Endothelial cell of umbilical vein (primary cell): ENCODE measurements at places on chromosomes 4 and X.

GRCh38 chr4:116321471-116321870 lies 763.9 kb downstream of the TRAM1L1 start:
- DNase-seq = no peak

DNA sequence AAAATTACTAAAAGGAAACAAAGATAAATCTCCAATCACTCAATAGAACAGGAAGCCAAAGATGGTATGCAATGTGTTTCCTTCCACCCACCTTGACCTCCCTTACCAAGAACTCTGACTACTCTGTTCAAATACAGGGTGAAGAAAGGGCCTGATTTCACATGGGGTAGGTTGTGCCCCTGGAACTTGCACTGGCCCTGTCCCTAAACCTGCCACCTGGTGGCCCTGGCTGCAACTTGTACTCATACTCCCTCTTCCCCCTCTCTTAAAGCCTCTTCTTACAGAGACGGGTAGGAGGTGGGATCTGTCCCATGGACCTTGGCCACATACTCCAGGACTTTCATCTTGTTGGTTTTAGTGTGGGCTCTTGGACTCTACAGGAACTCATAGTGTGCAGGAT lies 17.3 kb upstream of the TMEM185A start:
- DNase-seq = no peak

DNA sequence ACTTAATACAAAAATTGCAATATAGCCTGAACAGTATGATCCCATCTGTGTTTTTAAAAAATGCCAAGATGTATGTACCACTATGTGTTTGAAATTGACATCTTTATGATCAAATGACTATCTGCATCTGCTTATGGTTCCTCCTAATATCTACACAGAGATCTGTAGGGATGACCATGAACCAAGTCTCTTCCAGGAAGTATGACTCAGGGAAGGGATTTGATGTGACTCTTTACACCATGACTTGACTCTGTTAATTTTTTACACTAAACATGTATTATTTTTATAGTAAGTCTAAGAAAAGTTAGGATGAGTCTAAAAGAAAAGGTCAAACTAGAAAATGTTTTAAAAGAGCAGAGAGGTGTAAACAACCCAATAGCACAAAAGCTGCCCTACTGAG lies 164.0 kb downstream of the SH3KBP1 start:
- DNase-seq = no peak

- no peak for DNase-seq
These were observed at the start of gene APELA for GRCh38 chr4:164876700-164877324. TSS of gene APELA (plus strand) at chr4:164877178. CDS start at chr4:164877332, 154 bp downstream.

DNA sequence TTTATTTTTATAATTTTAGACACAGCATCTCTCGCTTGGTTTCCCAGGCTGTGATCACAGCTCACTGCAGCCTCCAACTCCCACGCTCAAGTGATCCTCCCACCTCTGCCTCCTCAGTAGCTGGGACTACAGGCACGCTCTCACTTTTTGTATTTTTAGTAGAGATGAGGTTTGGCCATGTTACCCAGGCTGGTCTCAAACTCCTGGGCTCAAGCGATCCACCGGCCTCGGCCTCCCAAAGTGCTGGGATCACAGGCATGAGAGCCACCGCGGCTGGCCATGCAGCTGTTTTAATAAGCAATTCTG lies 39.1 kb downstream of the DHRSX start:
- no peak for DNase-seq

DNA sequence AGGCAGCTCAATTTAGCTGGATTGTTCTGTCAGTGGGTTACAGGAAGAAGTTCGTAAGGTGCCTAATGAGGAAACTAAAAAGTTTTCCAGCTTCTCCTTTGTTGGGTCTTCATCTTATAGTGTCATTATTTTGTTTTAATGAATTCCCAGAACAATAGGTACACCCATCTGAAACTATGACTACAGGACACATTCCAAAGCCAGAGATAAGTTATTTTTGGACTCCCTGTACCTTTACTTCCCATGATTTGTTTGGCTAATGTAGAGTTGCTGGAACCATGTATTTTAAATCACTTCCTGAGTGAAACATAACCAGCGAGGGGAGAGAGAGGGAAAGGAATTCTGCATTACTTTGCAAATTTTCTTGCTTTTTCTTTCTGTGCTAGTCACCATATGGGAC lies 114.0 kb downstream of the CLCN5 start:
- peak; percentile 32 for DNase-seq

- no peak for DNase-seq
These were observed 63.7 kb upstream of the FBXW7 start for GRCh38 chr4:152599636-152600035.
